Stimulated activated CD4-positive, alpha-beta T cell treated with anti-CD3 and anti-CD28 coated beads, Interleukin-4, amount 100 ng/mL, for 48 hours (primary cell): ENCODE measurements at places on chromosomes 2 and 18.

- DNase-seq: no peak
Measured at GRCh38 chr18:62030091-62030985, 137.5 kb upstream of the RNF152 start.

GRCh38 chr2:10166676-10167292, 44.2 kb downstream of the RRM2 start:
- DNase-seq: no peak

- DNase-seq: no peak
Measured at GRCh38 chr2:233060980-233061590, 943 bp downstream of the INPP5D start.

GRCh38 chr2:5394223-5394622, 298.0 kb upstream of the SOX11 start:
- DNase-seq: no peak

DNA sequence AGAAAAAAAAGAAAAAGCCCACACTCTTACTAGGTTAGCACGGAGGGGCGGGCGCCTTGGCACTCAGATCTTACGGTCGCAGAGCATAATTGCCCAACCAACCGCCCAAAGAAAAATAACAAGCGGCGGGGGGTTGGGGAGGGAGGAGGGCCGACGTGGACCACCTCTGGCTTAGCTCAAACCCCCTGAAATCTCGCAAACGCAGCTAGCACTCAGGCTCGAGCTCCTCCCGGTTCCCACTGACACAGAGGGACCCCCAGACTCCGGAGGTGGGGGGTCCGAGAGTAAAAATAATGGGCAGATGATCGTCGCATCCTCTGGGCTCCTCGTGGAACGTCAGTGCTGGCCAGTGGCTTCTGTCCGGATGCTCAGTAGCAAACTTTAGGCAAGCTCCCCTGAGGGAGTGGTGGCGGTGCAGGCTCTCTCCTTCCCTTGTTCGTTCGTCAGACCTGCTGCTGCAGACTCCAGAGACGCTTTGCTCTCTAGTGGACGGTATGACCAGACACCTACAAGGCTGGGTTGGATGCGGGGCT, 12.0 kb downstream of the CATIP start:
- DNase-seq: no peak
